Activated T-cell treated with anti-CD3 and anti-CD28 coated beads, Interleukin-2, amount 50 U/mL, for 72 hours (primary cell): ENCODE measurements at places on chromosomes 1 and 21. TPM values are rescaled to one million over a fixed set of nuclear protein-coding genes. Genes with fewer than 3 reads are reported as not detected.

GRCh38 chr1:93056214-93056613, 22.9 kb upstream of the MTF2 start:
- no peak for DNase-seq

Gene FALEC
- 0.79 TPM for total RNA-seq

- DNase-seq = no peak
Measured at GRCh38 chr1:1755426-1755825, 22.8 kb downstream of the NADK start.

DNA sequence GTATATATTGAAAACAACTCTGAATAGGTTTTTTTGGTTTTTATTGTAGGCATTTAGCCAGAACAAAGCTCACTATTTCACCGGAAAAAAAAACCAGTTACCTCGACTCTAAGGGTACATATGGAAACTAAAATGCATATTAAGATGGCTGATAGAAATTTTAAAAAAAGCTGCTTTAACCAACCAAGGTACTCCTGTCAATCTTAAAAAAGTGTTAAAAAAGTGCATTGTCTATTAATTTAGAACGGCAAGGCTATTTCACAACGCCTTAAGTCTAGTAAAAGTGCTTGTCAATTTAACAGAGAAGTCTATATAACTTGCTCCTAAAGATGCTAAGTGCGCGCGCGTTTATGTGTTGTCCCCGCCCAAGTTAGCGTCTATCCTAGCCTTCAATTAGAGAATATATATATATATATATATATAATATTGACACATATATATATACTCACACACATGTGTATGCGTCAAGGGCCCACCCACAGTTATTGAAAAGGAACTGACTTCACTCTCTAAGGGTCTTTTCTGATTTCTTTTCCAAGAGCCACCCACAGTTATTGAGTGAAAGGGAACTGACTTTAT, 934 bp downstream of the ASPM start:
- no peak for DNase-seq

GRCh38 chr1:218299416-218299815, 14.3 kb downstream of the RRP15 start:
- DNase-seq = no peak

DNA sequence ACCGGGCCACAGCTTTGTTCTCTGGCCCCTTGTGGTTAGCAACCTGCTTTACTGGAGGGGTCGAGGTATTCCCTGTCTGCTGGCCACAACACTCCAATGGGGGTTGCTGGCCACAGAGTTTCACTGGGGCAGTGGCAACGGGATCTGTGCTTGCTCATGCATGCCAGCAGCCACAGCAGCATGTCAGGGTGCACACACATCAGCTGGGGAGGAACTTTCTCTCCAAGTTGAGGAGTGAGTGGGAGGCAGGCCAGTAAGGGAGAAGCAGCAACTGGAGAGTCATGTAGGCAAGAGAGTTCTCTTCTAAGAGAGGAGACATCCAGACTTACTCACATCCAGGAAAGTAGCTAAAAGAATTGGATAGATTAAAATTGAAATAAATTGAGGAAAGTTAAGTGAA, 38.0 kb downstream of the SAMD13 start:
- no peak for DNase-seq

- no peak for DNase-seq
Measured at GRCh38 chr1:170503665-170504064, 28.3 kb upstream of the GORAB start.

Gene XCL2
- 51.0 TPM for total RNA-seq

DNA sequence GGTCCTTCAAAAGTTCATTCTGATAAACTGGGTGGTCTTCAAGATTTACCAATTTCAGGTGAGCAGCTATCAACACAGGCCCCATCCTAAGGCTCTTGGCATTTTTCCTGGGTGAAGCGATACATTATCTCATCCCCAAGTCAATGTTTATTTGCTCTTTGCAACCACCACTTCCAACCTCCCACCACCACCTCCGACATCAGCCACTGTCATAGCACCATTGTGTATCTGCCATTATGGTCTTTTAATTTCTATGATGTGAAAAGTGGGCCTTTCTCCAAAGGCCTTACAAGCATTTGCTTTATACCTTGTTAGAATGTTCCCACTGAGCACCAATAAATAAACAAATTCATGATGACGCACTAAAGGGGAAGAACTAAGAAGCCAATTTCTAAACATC, 47.2 kb downstream of the TBX15 start:
- no peak for DNase-seq

Gene GPR52
- total RNA-seq = 1.6 TPM

Gene ALDH4A1
- total RNA-seq = 13.1 TPM

DNA sequence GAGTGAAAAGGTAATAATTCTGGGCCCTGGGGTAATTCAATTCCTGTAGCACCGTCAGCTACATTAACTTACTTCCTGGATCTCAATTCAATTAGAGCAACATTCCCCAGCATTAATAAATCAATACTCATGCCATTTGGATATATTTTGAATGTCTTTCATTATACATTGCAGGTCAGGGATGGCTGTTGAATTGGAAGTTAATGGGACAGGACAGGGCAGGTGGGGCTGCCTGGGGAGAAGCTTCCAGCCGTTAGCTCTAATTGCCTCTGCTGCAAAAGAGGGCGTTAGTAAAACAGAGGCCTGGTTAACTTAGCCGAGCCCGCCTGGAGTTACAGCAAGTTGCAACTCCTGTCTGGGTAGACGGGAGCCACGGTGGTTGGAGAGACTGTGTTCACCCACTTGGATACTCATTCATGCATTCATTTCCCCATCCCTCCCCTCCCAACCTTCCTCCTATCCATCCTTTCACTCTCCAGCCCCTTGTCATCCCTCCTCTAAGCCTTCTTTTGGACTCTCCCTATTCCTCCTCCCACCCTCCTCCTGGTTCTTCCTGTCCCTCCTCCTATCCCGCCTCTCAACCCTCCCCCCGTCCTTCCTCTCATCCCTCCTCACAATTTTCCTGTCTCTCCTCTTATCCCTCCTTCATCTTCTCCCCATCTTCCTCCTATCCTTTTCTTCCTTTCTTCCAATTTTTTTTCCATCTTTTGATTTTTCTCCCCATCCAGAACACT, 137.6 kb upstream of the RUNX3 start:
- no peak for DNase-seq

Gene C1orf185
- not detected for total RNA-seq

DNA sequence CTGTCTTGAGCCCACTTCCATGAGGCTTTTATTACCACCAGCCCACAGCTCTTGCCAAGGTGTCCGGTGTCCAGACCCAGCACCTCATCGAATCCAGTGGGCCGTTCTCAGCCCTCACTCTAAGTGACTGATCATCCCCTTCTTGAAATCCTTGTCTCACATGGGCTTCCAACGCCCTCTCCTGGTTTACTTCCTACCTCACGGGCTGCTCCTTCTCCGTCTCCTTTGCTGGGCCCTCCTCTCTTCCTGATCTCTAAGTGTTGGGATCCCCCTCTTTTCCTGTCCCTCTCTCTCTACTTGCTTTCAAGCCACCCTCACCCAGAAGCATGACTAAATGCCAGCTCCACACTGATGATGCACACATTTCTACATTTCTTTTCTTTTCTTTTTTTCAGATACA, 9.0 kb upstream of the RHBG start:
- DNase-seq = no peak

- no peak for DNase-seq
Measured at GRCh38 chr1:170483051-170483450, 48.9 kb upstream of the GORAB start.

- DNase-seq = no peak
Measured at GRCh38 chr1:98849969-98850636, 154.6 kb downstream of the PLPPR5 start.
